ENCODE measurements at places on chromosomes 3 and 15. TPM values are rescaled to one million over a fixed set of nuclear protein-coding genes. Genes with fewer than 3 reads are reported as not detected.

The PPP1R2 gene
- total RNA-seq, result 76.4 TPM

The PDCD10 gene
- 59.4 TPM for total RNA-seq

The ACSBG1 gene
- 0.26 TPM for total RNA-seq

The SLC2A2 gene
- total RNA-seq, result not detected

The EXD1 gene
- not detected for total RNA-seq

All from activated naive CD4-positive, alpha-beta T cell treated with anti-CD3 and anti-CD28 coated beads, Interleukin-2, amount 10 ng/mL, durations not matched to agents 5 hours and 36 hours (primary cell).